NCI-H345 (cell line): ENCODE measurements at places on chromosomes 2 and 18.

- DNase-seq: peak; percentile 97
Observed at GRCh38 chr2:132581991-132582738, 87.8 kb downstream of the LYPD1 start.

- no peak for DNase-seq
Observed at GRCh38 chr2:222950638-222951285, 89.9 kb downstream of the ACSL3 start.

GRCh38 chr2:23565814-23566213 is 180.8 kb downstream of the KLHL29 start:
- no peak for DNase-seq

GRCh38 chr2:1162768-1163584 is 212.3 kb downstream of the SNTG2 start:
- DNase-seq: no peak

- no peak for DNase-seq
Observed at GRCh38 chr2:161994761-161995520, 79.1 kb downstream of the DPP4 start.

DNA sequence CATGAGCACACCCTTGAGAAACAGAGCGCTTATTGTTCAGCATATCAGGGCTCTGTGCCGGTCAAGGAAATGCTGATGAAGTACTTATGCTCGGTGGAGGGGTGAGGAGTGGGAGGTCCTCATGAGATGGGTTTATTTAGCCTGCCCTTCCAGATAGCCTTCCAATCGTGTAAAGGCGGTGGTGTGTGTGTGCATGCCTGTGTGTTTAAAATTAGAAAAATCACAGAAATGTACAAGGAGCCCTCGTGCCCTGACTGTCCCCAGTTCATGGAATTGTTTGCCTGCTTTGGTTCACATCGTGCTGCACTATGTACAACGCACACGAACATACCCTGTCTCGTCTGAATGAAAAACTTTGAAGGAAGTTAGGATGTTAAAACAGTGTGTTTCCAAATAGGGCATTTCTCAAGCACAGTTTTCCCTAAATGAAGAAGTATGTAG is 158.6 kb downstream of the AQP4 start:
- no peak for DNase-seq

DNA sequence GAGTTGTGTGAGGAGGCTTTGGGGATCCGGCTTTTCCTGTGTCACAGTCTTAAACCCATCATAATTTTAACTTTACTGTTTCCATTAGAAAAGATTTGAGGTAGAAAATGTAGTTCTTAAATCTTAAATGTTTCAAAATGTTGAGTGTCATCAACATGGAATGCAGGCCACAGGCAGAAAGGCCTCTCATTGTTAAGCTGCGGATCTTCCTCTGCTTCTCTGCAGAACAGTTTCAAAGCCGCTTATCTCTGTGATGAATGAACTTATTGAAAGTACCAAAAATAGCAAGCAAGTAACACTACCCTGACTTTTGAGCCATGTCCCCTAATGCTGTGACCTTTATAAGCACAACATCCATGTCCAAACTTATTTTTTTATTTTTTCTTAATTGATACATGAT is 1645.8 kb downstream of the DPP10 start:
- no peak for DNase-seq
